ENCODE measurements at places on chromosomes 7 and 10.
A peak's percentile ranks its signal among the peaks of the same experiment; 100 is the strongest.

DNA sequence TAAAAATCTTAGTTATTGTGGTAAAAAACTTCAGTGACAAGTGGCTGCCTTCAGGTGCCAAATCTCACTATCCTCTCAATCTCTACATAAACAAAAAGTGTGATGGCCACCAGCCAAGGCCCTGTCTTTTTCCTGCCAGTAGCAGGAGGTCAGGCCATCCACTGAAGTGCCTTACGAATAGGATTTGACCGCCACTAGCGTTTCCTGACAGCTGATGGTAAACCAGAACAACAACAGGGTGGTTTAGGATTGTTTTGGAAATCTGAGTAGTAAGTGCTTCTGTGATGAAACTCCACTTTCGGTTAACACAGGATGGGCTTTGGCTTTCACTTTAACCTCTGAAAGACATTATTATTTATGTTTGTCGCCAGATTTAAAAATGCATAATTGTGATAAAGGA lies 55.7 kb upstream of the OGDHL start:
- DNase-seq: no peak

DNA sequence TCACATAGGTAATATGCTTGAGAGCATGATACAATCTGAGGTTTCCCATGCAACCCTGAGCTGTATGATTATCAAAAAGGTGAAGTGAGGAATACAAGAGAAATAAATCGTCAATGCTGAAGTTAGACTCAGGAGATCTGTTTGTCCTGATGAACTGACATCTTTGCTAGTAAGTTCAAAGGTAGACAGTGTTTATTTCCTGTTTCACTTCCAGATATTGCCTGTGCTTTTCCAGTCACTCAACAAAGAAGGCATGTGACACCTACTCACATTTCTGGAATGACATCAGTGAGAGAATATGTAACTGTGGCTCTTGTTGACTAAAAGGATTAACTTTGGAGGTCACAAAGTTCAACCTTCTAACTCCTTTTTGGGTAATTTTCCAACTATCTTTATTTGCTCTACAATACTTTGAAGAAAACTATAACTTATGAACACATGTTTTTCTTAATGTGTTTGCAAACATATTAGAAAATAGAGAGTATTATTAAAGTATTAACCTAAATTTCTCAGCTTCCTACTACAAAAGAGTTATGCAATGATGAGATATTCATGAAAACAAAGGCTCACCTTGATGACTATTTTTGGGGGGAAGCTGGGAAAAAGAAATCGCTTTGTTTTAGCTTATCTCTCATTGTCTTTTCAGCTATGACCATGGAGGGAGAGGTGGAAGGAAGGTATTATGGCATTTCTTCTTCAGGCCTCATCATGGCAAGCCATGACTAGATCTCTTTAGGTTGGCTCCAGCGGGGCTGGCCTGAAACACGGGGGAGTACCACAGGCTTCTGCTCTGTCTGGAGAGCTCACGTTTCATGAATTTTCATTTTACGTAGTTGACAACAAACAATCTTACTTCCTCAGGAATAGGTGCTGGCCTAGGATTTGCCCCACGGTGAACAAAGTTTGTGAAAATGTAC lies 214.7 kb upstream of the SLC26A5 start:
- DNase-seq: peak; percentile 89

- no peak for DNase-seq
Measured at GRCh38 chr10:19178675-19179074, 130.1 kb downstream of the MALRD1 start.

DNA sequence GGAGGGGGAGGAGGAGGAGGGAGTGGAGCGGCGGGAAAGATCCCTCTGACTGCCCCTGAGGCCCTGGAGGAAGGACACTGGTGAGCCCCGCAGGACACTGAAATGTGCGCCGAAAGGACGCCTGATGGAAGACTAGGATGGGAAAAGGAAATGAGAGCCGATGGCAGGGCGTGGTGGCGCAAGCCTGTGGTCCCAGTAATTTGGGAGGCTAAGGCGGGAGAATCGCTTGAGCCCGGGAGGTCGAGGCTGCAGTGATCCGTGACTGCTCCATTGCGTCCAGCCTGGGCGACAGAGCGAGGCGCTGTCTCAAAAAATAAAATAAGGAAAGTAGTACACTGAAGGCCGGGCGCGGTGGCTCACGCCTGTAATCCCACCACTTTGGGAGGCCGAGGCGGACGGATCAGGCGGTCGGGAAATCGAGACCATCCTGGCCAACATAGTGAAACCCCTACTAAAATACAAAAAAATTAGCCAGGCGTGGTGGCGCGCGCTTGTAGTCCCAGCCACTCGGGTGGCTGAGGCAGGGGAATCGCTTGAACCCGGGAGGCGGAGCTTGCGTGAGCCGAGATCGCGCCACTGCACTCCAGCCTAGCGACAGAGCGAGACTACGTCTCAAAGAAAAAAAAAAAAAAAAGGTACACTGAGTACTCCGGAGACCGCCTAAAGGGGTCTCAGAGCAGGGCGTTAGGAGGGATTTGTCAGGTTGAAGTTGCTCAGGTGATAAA lies 561 bp upstream of the HNRNPF start:
- DNase-seq: no peak

DNA sequence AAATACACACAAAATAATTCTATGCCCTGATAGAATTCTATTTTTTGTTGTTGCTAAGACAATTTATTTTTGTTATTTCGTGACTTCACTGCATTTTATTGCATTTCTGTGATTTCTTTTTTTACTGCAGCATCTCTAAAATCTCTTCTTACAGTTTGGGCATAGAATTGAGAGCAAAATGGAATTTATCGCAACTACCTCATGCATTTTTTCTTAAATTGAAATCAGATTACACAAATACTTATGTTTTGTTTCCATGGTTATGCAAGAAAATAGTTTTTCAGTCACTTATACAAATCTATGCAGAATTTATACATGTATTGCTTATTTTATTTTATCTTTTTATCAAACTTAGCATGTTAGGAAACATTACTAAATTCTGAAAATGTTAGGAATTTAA lies 781.8 kb upstream of the LRRTM3 start:
- no peak for DNase-seq

- no peak for DNase-seq
Measured at GRCh38 chr10:124706462-124707143, 37.6 kb downstream of the FAM53B start.

GRCh38 chr7:84384417-84384816 lies 189.8 kb upstream of the SEMA3A start:
- DNase-seq: no peak

DNA sequence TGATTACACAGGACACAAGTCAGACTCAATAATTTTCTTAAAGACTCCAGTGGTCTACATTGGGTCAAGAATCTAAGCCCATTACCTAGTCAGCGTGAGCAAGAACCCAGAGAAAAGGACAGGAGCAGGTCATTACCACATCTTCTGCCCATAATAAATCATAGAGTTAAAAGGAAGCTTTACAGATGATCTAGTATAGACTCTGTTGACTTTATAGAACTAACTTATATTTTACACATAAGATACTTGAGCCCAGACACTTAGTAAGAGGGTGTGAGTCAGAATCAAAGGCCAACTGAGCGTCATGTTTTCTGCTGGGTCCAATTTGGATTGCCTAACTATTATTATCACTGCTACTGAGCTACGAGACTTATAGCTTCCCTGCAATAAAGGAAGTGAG lies 206.1 kb upstream of the NPSR1 start:
- no peak for DNase-seq

All from retinal pigment epithelial cell (primary cell).